ENCODE measurements at places on chromosomes 4 and X. TPM values are rescaled to one million over a fixed set of nuclear protein-coding genes. Genes with fewer than 3 reads are reported as not detected.
A peak's percentile ranks its signal among the peaks of the same experiment; 100 is the strongest.

NDNF gene
- not detected for total RNA-seq

ZNF280C gene
- 4.9 TPM for total RNA-seq

TEX13C gene
- not detected for total RNA-seq

DUSP21 gene
- not detected for total RNA-seq

PWWP3B gene
- total RNA-seq: not detected

UGT2A1 gene
- total RNA-seq: not detected

TMEM271 gene
- total RNA-seq: not detected

IL2 gene
- total RNA-seq: not detected

F8 gene
- 7.4 TPM for total RNA-seq

FGFBP2 gene
- total RNA-seq: not detected

PABPC4L gene
- total RNA-seq: under 0.01 TPM

FAM184B gene
- total RNA-seq: 0.10 TPM

USP11 gene
- 16.0 TPM for total RNA-seq

DNA sequence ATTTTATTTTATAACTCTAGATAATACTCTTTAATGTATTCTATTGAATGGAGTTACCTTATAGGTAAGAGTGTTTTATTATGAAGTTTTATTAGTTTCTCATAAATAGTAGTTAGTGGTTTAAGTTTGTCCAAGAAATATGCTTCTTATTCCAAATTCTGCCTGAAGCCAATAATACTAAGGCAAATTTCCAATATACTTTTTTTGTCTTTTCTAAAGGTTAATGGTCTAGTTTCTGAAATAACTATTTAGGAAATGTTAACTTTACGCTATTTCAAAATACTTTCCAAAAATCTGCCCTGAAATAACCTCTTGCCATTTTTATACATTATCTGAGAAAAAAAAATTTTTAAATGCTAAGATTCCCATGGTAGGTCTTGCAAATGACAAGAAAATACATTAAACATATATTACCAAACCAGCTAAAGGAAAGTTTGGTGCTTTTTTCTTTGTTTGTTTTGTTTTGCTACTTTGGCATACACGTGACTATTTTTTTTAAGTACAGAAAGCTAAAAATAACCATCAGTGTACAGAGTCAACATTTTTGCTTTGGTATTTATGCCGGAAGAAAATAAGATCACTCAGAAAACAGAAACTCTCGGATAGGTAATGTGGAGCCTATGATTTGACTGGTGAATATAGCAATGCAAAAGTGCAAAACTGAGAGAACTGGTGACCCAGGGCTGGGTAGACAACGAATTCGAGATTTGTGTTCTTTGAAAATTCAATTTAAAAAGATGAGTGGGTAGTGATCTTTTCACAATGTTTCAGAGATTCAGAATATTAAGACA is 29.8 kb downstream of the PCDH18 start:
- no peak for DNase-seq

- no peak for DNase-seq
These were observed 250.0 kb downstream of the CFAP299 start for GRCh38 chr4:80585542-80585941.

GRCh38 chr4:16670727-16671126 is 227.7 kb downstream of the LDB2 start:
- no peak for DNase-seq

DNA sequence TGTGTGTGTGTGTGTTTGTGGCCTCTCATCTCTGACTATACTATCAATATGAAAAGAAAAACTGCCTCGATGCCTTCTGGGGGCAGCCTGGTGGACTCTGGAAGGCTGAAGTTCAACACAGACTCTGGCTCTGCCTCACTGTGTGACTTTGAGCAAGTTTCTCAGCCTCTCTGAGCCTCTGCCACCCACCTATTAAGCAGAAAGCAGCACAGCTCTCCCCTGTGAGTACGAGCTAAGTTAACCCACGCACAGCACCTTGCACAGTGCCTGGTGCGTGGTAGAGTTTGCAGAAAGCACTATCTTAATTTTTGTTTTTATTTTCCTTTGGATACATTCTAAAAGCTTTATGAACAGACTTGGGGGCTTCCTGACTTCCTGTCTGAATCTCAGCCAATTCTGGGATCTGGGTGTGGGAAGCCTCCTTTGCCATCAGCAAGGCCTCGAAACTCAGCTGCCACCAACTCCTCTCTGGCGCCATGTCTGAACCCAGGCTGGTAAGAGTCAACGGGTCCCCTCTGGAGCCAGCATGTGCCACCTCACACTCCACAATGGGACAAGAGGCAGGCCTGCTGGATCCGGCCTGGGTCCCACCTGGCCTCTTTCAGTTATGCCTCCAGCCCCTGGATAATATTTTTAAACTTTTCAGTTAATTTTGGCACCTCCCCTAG is 57.3 kb downstream of the JAKMIP1 start:
- DNase-seq: no peak

- no peak for DNase-seq
These were observed 176.2 kb upstream of the LNX1 start for GRCh38 chr4:53767482-53767881.

- no peak for DNase-seq
These were observed 90.8 kb downstream of the SHISA3 start for GRCh38 chr4:42488114-42488513.

GRCh38 chr4:165328708-165329107 is 1.2 kb downstream of the MSMO1 start:
- no peak for DNase-seq

GRCh38 chr4:145697332-145697731 is 17.4 kb downstream of the C4orf51 start:
- no peak for DNase-seq

GRCh38 chrX:70338290-70338689 is 48.4 kb downstream of the KIF4A start:
- no peak for DNase-seq

DNA sequence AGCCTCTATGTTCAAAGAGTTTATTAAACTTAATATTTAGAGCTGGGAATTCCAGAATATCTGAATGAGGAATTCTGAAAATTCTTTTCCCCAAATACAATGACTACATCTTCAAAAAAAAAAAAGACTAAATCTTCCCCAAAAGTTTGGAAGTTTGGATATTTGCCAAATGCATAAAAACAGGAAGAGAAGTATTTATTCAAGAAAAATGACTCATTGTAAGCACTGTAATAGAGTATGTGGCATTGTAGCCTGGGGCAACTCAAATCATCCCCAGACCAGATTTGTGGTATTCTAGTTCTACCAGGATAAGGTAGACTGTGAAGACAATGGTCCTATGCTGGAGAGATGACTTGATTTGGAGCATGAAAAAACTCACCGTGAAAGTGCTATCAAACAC is 78.5 kb upstream of the PDHA2 start:
- no peak for DNase-seq

- no peak for DNase-seq
These were observed 211.5 kb downstream of the PDGFRA start for GRCh38 chr4:54440394-54441136.

DNA sequence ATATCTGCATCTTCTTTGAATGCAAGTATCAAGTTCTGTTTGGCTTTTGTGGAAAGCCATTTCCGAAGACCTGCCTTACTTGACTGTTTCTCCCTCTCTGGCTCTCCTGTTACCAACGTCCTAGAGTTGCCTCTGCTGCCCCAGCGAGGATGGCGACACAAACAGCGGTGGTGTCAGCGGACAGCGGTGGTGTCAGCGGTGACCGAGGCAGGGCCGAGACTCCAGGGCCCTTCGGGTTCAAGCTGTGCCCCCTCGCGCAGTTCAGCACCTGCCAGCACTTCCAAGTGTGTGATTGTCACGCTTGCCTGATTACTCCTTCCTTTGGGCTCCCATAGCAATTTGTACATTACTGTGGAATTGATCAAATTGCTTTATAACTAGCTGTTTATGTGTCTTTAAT is 336.9 kb upstream of the FAT1 start:
- DNase-seq: no peak

- no peak for DNase-seq
These were observed 1.5 kb downstream of the EVC start for GRCh38 chr4:5712517-5712916.

DNA sequence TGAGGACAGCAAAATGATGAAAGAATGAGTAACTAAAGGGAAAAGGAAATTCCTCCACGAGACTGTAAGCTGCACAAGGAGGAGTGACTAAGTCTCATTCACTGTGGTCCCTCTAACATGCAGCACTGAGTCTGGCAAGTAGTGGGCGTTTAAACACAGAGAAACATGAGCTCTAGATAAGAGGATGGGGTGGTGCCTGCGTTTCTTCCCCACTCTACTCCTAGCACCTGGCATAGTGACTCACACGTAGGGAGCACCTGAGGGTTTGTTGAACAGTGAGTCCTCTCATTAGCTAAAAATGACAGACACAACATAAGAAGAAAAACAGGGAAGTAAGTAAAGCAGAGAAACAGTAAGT is 105.8 kb upstream of the CBR4 start:
- DNase-seq: peak; percentile 48

- no peak for DNase-seq
These were observed 155.8 kb downstream of the STAG2 start for GRCh38 chrX:124117325-124117724.

GRCh38 chr4:53714236-53715140 is 123.2 kb upstream of the LNX1 start:
- DNase-seq: peak; percentile 51

DNA sequence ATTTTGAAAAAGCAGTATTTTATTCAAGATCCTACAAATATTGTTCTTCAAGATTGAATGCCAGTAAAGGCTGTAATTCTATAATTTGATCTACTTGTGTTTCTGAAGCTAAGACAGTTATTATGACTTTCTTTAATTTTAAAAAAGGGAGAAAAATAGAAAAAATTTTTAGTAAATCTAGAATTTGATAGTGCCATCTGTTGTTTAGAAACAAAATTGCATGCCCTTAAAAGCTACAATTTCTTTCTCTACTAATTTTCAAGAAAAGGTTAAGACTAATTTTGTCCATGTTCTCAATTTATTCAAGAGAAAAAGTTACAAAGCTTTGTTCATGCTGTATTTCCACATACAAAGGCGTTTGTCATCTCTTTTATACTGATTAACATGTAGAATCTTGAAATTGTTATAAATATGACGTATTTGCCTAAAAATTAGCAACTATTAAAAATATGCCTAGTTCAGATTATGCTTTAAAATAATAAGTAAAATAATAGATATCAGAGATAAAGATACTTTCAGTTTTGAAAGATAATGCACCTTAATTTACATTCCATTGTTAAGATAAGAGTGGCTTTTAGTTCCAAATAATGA is 25.6 kb upstream of the MMRN1 start:
- no peak for DNase-seq

GRCh38 chr4:41324861-41325260 is 68.1 kb downstream of the UCHL1 start:
- DNase-seq: no peak

DNA sequence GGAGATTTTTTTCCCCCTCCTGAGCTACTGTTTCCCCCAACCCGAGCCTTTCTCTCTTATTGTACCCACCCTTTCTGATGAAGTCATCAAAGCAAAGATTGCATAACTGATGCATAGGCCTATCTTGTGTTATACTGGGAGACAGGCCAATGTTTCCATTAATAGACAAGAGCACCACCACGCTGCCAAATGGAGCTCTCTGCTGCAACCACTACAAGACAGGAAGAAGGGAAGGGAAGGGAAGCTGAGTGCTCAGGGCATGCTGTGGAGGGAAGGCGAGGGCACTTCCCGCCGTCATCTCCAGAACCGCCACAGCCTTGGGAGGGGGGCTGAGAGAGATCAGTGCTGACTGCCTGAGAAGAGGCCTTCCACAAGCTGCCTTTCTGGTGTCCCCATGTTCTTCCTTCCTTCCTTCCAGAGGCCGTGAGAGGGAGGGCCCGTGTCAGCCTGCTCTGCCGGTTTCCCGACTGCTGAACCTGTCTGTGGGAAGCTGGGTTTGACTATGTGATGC is 75.0 kb downstream of the MGST2 start:
- DNase-seq: peak; percentile 66

- peak; percentile 42 for DNase-seq
These were observed 13.8 kb downstream of the PGRMC1 start for GRCh38 chrX:119249891-119250290.

DNA sequence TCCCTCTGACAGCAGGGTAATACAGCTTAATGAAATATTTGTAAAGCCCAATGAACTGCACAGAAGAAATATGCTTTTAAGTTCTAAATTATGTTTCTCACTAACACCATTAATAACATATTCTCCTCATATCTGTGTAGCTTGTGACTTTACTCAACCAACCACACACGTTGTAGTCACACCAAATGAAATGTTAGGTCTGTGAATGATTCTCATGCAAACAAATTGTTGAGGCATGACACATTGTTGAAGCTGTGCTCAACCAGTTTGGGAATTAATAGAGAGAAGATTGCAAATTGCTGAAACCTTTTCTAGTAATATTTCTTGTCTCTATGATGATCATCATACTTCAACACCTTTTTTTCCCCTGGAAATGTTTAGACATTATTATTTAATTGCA is 645.9 kb downstream of the PCDH7 start:
- DNase-seq: no peak

DNA sequence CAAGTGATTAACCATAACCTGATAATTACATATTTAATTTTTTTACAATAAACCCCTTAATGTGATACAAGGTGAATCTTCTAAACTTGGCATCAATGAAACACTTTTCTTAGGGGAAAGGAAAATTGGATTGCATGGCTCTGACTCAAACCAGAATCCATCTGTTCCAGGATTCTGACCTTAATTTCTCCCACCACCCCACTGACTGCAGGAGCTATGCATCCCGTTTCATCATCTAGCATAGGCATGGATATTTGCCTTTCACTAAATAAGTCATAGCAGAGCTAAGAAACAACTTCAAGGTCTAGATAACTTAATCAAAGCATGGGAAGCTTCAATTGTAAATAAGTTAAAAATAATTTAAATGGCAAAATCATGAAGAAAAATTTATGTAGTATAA is 156.3 kb downstream of the BTC start:
- DNase-seq: no peak
